Mesenchymal stem cell (in vitro differentiated cells and primary cell): ENCODE measurements at places on chromosomes 4 and X.
A peak's percentile ranks its signal among the peaks of the same experiment; 100 is the strongest.

GRCh38 chrX:109357706-109358105 lies 124.2 kb downstream of the GUCY2F start:
- H3K27ac ChIP-seq: no peak overlapping the region
- no peaks in the 10 kb centered on the region for H3K4me1 ChIP-seq
- H3K4me3 ChIP-seq: no peak overlapping the region
- H3K27me3 ChIP-seq: peaks cover 74% of the 10 kb centered on the region
- no peaks in the 10 kb centered on the region for H3K36me3 ChIP-seq
- DNase-seq: no peak

- no peaks in the 10 kb centered on the region for H3K36me3 ChIP-seq
- no peak overlapping the region for H3K27ac ChIP-seq
- H3K27me3 ChIP-seq: no peaks in the 10 kb centered on the region
- no peak overlapping the region for H3K4me3 ChIP-seq
- DNase-seq: no peak
- no peaks in the 10 kb centered on the region for H3K4me1 ChIP-seq
Observed at GRCh38 chr4:151760002-151760401, 805 bp downstream of the GATB start.

DNA sequence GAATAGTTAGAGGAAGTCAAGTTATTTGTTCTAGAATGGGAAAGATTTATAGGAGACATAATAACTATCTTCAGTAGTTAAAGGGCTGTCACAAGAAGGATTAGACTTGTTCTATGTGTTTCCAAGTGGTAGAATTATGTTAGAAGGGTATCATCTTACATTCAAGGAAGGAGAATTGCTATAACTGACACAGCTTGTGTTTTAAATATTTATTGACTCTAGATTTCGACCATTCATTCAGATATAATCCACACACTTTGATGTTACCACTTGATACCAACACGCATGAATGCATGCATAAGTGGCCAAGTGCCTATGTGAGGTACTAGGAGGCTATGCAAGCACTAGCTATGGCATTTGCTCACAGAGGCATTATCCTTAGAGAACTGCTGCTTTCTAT lies 122.7 kb downstream of the CCNB3 start:
- no peak for DNase-seq
- H3K4me3 ChIP-seq: no peak overlapping the region
- no peaks in the 10 kb centered on the region for H3K36me3 ChIP-seq
- H3K27me3 ChIP-seq: no peaks in the 10 kb centered on the region

GRCh38 chr4:174133551-174133950 lies 149.9 kb downstream of the FBXO8 start:
- H3K27me3 ChIP-seq: no peaks in the 10 kb centered on the region
- no peak for DNase-seq
- H3K4me3 ChIP-seq: no peak overlapping the region
- no peak overlapping the region for H3K27ac ChIP-seq
- H3K4me1 ChIP-seq: no peaks in the 10 kb centered on the region

GRCh38 chr4:1711571-1712215 lies 426 bp downstream of the SLBP start:
- peaks cover 14% of the 10 kb centered on the region for H3K36me3 ChIP-seq
- H3K4me3 ChIP-seq: peak overlapping the region; percentile 99
- H3K27ac ChIP-seq: peak overlapping the region; percentile 54

DNA sequence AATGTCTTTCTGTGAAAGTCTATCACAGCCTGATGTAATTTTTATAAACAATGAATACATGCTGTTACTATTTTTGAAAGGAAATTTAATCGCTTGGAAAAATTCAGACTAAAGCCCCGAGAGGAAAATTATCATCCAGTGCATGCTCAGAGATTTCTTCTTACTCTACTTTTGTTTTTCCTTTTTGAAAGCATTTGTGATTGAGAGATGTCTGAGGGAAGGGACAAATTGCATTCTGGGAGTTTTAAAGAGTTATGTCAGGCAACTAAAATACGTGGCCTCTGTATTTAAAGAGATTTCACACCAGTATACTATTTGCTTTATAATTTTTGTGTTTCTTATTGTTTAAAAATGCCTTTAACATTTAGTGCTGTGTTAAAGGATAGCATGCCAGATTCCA lies 1.4 kb upstream of the ZFX start:
- DNase-seq: no peak
- H3K36me3 ChIP-seq: no peaks in the 10 kb centered on the region
- no peak overlapping the region for H3K4me3 ChIP-seq

GRCh38 chr4:3783693-3784306 lies 17.6 kb downstream of the ADRA2C start:
- H3K27me3 ChIP-seq: no peaks in the 10 kb centered on the region
- no peak overlapping the region for H3K4me3 ChIP-seq
- no peak overlapping the region for H3K27ac ChIP-seq
- H3K4me1 ChIP-seq: no peaks in the 10 kb centered on the region
- H3K36me3 ChIP-seq: no peaks in the 10 kb centered on the region

- DNase-seq: peak; percentile 55
- no peak overlapping the region for H3K27ac ChIP-seq
- no peak overlapping the region for H3K4me3 ChIP-seq
- H3K36me3 ChIP-seq: no peaks in the 10 kb centered on the region
Observed at GRCh38 chr4:174177536-174177935, 105.9 kb downstream of the FBXO8 start.

DNA sequence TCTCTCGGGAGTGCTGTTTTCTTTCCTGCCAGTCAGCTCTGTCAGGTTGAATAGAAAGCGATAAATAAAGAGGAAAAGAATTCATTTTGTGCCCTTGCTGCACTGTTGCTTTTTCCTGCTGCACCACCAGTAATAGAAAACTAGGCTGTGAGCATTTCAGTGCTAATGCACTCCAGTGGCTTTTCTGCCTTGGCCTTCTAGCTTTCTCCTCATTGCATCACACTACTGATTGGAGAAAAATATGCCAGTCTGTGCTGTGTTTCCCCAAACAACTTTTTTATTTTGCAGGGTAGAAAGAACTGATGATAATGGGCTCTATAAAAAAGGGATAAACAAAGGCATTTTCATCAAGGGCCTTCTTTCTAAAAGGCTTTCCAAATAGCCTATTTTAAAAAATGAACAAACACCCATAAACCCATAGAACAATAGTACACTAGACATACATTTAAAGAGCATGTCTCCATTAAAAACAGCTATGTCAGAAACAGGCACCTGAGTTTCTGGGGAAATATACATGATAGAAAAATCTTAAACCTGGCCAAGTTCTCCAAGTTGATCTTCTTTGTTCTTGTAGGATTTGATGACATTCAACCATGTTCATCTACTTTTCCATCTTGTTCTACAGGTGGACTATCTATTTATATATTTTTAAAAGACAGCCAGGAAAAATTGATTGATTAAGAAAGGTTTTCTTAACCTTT lies 86.3 kb downstream of the GPRIN3 start:
- no peak overlapping the region for H3K4me3 ChIP-seq
- H3K4me1 ChIP-seq: no peaks in the 10 kb centered on the region
- no peaks in the 10 kb centered on the region for H3K36me3 ChIP-seq
- peak; percentile 33 for DNase-seq
- H3K27me3 ChIP-seq: no peaks in the 10 kb centered on the region

DNA sequence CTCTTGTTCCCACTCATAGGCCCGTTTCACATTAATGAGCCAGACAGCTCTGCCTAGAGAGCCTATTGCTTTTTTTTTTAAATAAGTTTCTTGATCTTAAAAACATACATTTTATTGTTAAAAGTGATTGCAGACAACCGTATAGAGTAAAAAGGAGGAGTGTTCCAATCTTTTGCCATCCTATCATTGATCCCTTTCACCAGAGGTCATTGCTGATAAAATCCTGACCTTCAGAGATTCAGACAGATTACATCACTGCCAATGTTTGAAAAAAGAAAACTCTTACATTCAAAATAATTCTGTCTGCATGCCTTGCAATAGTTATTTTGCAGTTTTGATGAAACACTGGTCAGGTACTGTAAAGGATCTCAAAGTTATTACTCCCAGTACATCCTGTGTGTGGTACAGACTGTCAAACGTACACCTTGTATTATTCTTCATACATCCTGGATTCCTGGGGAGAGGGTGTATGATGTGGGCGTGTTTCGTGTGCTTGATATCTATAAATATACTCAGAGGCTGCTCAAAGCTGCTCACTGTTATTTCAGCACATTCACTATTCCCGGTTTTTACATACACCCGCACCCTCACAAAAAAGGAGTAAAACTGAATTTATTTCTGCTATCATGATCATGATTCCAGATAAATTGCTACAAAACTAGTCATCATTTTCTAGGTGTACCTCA lies 15.4 kb upstream of the KLHL2 start:
- no peaks in the 10 kb centered on the region for H3K36me3 ChIP-seq
- H3K27ac ChIP-seq: no peak overlapping the region
- H3K4me3 ChIP-seq: no peak overlapping the region
- no peaks in the 10 kb centered on the region for H3K4me1 ChIP-seq

GRCh38 chr4:14168919-14169318 lies 541.4 kb upstream of the BOD1L1 start:
- peak overlapping the region; percentile 21 for H3K27ac ChIP-seq
- peak; percentile 82 for DNase-seq

GRCh38 chr4:106707776-106708463 lies 328.2 kb downstream of the DKK2 start:
- H3K4me3 ChIP-seq: no peak overlapping the region
- no peak overlapping the region for H3K27ac ChIP-seq
- no peaks in the 10 kb centered on the region for H3K27me3 ChIP-seq

DNA sequence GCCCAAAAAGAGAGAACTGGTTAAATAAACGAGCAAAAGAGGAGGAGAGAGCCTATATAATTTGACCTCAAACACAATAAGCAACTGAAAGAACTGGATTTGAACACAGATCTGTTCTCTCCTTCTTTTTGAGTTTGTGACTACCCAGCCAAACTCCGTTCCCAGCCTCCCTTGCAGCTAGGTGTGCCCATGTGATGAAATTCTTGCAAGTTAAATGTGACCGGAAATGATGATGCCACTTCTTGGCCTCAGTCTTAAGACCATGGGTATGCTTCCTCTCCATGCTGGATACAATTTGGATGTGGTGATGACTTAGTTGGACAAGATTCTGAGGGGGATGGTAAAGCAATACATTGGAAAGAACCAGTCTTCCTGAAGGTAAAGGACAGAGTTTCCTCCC lies 204.1 kb downstream of the PTTG2 start:
- DNase-seq: no peak
- H3K4me1 ChIP-seq: peaks cover 9% of the 10 kb centered on the region

DNA sequence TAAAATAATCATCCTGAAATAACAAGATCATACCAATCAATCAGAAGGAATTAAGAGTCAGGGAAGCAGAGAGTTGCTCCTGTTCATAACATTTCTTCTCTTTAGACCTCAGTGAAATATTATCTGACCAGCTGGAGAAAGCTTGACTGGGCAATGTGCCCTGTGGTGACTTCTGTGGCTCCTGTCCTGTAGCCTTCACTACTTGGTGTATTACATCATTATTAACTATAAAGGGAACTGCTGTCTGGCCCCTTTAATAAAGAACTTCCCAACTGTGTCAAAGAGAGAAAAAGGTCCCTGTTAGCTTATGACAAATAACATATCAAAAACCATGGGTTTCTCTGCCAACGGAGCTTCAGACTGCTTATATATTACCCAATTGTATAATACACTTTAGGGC lies 18.0 kb downstream of the OPHN1 start:
- no peaks in the 10 kb centered on the region for H3K4me1 ChIP-seq
- no peak for DNase-seq
- H3K27me3 ChIP-seq: no peaks in the 10 kb centered on the region
- no peak overlapping the region for H3K4me3 ChIP-seq
- H3K36me3 ChIP-seq: no peaks in the 10 kb centered on the region

GRCh38 chr4:167722487-167722808 lies 369.9 kb upstream of the ANXA10 start:
- H3K27me3 ChIP-seq: no peaks in the 10 kb centered on the region
- H3K4me3 ChIP-seq: no peak overlapping the region
- no peaks in the 10 kb centered on the region for H3K36me3 ChIP-seq
- DNase-seq: no peak
- H3K27ac ChIP-seq: no peak overlapping the region

GRCh38 chr4:184645904-184646610 lies 3.2 kb downstream of the CASP3 start:
- H3K4me1 ChIP-seq: peaks cover 2% of the 10 kb centered on the region
- H3K27ac ChIP-seq: peak overlapping the region; percentile 62
- peak; percentile 16 for DNase-seq
- no peaks in the 10 kb centered on the region for H3K27me3 ChIP-seq
- no peak overlapping the region for H3K4me3 ChIP-seq
- peaks cover 8% of the 10 kb centered on the region for H3K36me3 ChIP-seq

- H3K27ac ChIP-seq: no peak overlapping the region
- H3K4me3 ChIP-seq: no peak overlapping the region
- H3K36me3 ChIP-seq: no peaks in the 10 kb centered on the region
- no peak for DNase-seq
Observed at GRCh38 chr4:8735236-8736089, 136.2 kb downstream of the HMX1 start.

DNA sequence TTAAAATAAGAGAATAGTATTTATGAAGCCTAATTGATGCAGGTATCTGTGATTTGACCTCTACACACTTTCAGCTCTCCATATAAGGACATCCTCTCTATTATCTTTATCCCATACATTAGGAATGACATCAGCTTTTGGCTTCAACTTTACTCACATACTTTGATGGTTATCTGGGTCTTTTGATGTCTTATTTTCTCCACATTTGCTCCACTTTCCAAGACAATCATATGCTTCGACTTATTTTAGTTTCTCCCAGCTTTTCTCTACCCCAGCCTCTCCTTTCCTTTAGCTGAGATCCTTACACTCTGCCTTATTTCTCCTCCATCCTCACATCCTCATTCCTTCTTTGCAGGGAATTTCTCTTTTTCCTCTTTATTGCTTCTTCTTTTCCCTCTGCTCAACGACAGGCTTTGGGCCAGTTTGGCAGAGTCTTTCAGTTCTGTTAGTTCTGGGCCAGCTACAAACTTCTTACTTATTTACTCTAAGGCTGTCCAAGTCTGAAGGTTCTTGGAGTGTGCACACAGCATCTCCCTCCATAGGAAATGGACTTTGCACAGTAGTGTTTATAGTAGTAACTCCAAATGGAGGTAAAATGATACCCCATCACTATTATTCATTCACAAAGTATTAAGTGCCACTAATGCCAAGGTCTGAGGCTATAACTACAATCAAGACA lies 50.5 kb downstream of the SLC4A4 start:
- H3K4me3 ChIP-seq: no peak overlapping the region
- H3K27ac ChIP-seq: peak overlapping the region; percentile 29
- no peaks in the 10 kb centered on the region for H3K27me3 ChIP-seq
- H3K36me3 ChIP-seq: no peaks in the 10 kb centered on the region
- H3K4me1 ChIP-seq: peaks cover 2% of the 10 kb centered on the region

DNA sequence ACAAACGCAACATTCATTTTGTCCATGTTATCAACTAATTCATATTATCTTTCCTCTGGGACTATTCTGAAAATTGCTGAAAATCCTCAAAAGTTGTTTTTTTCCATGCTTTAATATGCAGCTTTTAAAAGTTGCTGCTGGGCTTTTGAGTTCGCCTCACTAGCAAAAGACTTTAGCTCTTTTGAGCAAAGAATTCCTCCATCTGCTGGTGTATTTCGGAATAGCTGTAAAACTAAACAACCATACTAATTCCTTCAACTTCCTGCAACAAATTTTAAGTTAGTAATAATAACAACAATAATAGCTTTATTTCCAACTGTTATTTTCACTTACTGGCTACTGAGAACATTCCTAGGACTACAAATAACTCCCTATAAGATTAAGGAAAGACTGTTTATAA lies 124.5 kb upstream of the PLAC1 start:
- no peak overlapping the region for H3K27ac ChIP-seq
- no peaks in the 10 kb centered on the region for H3K27me3 ChIP-seq
- peak; percentile 60 for DNase-seq
- H3K4me3 ChIP-seq: no peak overlapping the region
- H3K36me3 ChIP-seq: peaks cover 22% of the 10 kb centered on the region
- H3K4me1 ChIP-seq: no peaks in the 10 kb centered on the region
